ENCODE measurements at places on chromosomes 2 and 18. TPM values are rescaled to one million over a fixed set of nuclear protein-coding genes. Genes with fewer than 3 reads are reported as not detected.
A peak's percentile ranks its signal among the peaks of the same experiment; 100 is the strongest.

Gene FOXD4L1
- total RNA-seq = 0.42 TPM

Gene RIT2
- not detected for total RNA-seq

- no peaks in the 10 kb centered on the region for H3K36me3 ChIP-seq
- H3K4me1 ChIP-seq = no peaks in the 10 kb centered on the region
- H3K27me3 ChIP-seq = no peaks in the 10 kb centered on the region
- no peak overlapping the region for H3K27ac ChIP-seq
Observed at GRCh38 chr18:2096551-2096950, 474.8 kb downstream of the METTL4 start.

GRCh38 chr2:152405206-152406118 is 70.5 kb downstream of the FMNL2 start:
- no peaks in the 10 kb centered on the region for H3K36me3 ChIP-seq
- peak; percentile 45 for DNase-seq
- H3K27me3 ChIP-seq = no peaks in the 10 kb centered on the region

GRCh38 chr18:72324677-72325076 is 219.5 kb downstream of the CBLN2 start:
- no peaks in the 10 kb centered on the region for H3K27me3 ChIP-seq
- no peak overlapping the region for H3K4me3 ChIP-seq
- DNase-seq = no peak
- no peaks in the 10 kb centered on the region for H3K36me3 ChIP-seq
- no peak overlapping the region for H3K27ac ChIP-seq

Gene ATP6V1C2
- not detected for total RNA-seq

- H3K27ac ChIP-seq = no peak overlapping the region
- no peaks in the 10 kb centered on the region for H3K36me3 ChIP-seq
- no peak for DNase-seq
- H3K4me1 ChIP-seq = no peaks in the 10 kb centered on the region
Observed at GRCh38 chr2:199987586-199987985, 32.2 kb downstream of the MAIP1 start.

GRCh38 chr2:239532859-239533258 is 132.0 kb upstream of the HDAC4 start:
- H3K4me3 ChIP-seq = no peak overlapping the region
- H3K27ac ChIP-seq = no peak overlapping the region
- H3K27me3 ChIP-seq = no peaks in the 10 kb centered on the region
- H3K36me3 ChIP-seq = no peaks in the 10 kb centered on the region
- H3K4me1 ChIP-seq = peaks cover 19% of the 10 kb centered on the region
- no peak for DNase-seq

GRCh38 chr2:74488643-74489481 is 6.0 kb downstream of the TTC31 start:
- H3K4me1 ChIP-seq = peaks cover 6% of the 10 kb centered on the region
- H3K27me3 ChIP-seq = no peaks in the 10 kb centered on the region
- H3K4me3 ChIP-seq = no peak overlapping the region
- peaks cover 96% of the 10 kb centered on the region for H3K36me3 ChIP-seq

- H3K4me3 ChIP-seq = no peak overlapping the region
- DNase-seq = no peak
- no peaks in the 10 kb centered on the region for H3K36me3 ChIP-seq
- H3K27me3 ChIP-seq = no peaks in the 10 kb centered on the region
Observed at GRCh38 chr2:63378589-63378988, 209.7 kb downstream of the WDPCP start.

All from esophagus muscularis mucosa (tissue), 4 donors.